Stimulated activated CD8-positive, alpha-beta memory T cell treated with anti-CD3 and anti-CD28 coated beads, Interleukin-15, amount 100 ng/mL, for 24 hours (primary cell): ENCODE measurements at places on chromosomes 2 and 18.

- no peak for DNase-seq
These were observed 91.8 kb upstream of the ACVR1C start for GRCh38 chr2:157720504-157720903.

GRCh38 chr18:34543356-34543755 is 166.7 kb upstream of the DTNA start:
- no peak for DNase-seq

GRCh38 chr2:156457523-156458517 is 21.6 kb downstream of the GPD2 start:
- DNase-seq = no peak

GRCh38 chr2:42442774-42443173 is 51.0 kb downstream of the KCNG3 start:
- no peak for DNase-seq

DNA sequence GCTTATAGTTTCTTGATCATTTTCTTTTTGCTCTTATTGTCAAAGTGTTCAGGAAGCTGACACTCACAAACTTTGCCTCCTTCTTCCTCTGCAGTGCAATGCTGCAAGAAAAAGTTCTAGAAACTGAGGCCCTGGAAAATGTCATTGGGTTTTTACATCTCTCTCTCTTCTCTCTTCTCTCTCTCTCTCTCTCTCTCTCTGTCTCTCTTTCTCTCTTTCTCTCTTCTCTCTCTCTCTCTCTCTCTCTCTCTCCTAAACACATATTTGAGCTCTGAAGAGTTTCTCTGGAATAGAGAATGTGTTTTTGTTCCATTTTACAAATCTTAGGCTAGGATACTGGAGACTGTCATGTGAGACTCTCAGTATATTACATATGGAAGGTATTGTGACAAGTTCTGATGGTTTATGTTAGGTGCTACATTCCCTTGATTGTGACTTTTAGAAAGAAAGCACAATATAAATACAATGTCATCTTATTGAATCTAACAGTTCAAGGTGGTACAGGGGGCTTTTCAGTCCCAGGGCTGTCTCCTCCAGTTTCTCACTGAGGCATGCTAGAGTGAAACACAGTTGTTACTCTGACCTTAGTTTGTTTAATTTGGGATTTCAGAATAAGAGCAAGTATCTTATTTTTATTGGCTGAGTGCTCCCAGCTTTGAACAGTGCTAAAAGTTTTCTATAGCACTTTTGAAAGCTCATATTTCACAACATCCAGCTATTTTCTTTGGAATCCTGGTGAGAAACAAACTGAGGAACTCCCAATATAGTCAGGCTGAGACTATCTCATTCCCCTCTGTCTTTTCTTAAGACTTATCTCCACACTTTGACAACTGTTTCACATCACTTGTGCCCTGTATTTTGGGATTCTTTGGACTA is 41.4 kb upstream of the EHBP1 start:
- no peak for DNase-seq

DNA sequence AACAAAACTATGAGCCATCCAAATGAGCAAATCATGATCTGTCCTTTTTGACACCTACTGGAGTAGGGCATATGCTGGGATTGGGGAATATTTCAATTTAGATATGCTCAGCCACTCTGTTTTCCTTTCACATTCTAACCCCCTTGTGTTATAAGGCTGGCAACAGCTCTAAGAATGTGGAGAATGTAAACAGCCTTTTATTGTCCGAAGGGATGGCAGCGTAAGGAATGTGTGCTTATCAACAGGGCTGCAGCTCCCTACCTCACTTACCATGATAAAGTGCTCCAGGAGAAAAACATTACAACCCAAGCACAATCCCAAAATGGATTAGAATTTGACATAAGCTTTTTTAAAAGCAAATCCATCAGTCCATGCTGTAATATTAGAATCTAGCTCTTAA is 2.2 kb downstream of the NXPH2 start:
- DNase-seq = no peak

- DNase-seq = no peak
These were observed 46.8 kb upstream of the WIPF1 start for GRCh38 chr2:174644406-174644805.

GRCh38 chr2:17798338-17798737 is 17.9 kb upstream of the MSGN1 start:
- no peak for DNase-seq

DNA sequence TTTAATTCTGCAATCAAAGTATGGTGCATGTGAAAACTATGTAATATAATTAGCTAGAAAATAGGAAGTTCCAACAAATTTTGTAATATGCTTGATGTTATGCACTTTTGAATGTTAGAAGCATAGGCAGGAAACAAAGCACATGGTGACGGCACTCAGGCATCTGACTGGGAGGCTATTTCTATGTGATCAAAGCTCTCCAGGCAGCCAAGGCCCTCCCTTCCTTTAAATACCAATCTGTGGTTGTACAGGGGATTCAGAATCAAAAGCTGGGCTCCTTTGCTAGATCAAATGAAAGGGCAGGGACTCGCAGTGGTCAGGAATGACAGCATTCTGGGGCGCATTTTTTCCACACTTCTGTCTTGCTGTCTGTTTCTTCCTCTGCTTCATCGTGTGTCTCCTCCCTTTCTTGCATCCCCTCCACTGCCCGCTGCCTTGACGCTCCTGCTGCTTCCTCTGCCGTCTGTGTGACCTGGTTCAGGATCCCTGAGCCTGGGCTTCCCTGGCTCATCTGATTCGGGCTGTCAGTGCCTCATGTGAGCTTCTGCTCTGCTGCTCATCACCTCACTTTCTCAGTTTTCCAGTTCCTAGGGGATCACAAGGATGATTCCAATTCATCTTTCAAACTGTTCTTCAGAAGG is 30.9 kb downstream of the TMEM182 start:
- DNase-seq = no peak

- no peak for DNase-seq
These were observed 23.6 kb downstream of the ANKRD44 start for GRCh38 chr2:197286805-197287595.

DNA sequence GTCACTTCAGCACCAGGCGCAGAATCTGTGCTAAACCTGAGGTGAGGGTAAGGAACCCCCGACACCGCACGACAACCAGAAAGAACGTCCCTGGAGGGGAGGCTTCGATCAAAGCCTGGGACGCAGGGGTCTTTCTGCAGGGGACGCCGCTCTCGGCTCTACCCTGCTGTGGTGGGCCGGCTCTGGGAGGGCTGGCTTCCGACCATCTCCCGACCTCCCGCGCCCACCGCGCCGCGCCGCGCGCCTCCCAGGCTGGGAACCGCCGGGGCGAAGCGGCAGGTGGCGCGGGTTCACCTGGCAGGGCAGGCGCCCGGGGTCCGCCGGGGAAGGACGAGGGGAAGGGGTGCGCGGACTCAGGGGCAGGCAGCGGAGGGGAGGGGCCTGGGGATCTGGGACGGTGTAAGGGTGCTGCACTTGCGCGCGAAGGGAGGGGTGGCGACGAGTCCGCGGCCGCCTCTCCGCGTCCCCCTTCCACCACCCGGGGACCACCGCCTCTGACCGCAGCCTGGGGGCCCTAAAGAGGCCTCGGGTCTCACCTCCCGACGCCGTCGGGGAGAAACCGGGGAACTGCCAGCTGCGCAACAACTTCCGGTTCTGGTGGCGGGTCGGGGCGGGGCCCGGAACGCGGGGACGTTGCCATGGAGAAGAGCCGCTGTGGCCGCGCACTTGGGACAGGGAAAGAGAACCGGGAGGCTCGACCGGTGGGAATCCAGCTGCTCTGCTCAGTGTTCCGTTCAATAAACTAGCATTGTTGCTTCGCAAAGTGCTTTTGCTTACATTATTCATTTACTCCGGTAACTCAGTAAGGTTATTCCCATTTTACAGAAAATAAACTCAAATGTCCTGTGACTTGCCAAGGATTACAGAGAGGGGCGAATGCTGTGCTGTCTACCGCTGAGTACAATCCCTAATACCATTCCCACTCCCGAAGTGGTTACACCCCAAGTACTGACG is at the start of gene ZNF396:
TSS of gene ZNF396 (minus strand) at position 596 of the 954 bp plus-strand sequence. CDS start 3,045 bp downstream, outside the sequence.
- DNase-seq = peak; percentile 36

DNA sequence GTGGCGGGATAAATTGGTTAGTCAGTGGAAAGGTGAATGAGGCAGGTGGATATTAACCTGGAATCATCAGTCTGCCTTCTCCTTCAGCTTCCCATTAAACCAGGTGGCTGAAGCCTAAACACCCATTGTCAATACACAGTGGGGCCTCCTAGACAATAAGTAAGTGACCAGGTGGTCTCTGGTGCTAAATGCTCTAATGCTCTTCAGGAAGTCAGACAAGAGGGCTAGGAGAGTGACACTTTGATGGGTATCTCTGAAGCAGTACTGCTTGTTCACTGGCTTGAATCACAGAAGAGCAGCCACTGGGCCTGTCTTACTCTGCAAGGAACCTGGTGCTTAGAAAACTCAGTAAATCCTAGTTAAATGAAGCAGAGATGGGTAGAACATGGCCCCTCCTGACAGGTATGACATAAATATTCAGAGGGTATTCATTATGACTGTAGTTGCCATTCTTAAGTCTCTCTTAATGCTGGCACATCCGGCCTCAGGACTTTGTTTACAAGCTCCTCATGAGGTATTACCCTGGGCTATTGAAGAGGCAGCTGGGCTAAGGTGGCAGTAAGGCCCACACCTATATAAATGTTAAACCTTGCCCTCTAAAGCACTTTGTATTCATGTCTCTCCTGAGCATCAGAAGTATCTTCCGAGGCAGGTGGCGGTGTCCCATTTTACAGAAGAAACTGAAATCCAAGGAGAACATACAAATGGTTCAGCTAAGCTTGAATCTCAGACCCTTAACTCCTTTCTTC is 104.9 kb downstream of the NCK2 start:
- DNase-seq = no peak

GRCh38 chr2:150045601-150046000 is 441.9 kb downstream of the RND3 start:
- no peak for DNase-seq

DNA sequence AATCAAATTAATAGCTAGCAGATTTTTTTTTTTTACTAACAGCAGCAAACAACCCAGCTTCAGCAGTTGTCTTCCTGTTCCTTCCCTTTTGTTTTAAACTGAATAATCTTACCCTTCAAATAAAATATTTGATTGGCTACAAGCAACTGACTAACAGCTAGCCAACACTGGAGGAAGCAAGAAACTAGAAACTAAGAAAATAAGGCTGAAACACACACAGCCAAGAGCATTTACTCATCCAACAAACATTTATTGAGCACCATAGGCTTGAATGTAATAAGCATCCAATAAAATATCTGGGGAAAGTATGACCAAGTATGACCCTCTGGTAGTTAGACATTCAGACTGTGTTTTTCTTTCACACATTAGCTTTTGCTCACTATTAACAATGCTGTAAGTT is 189.2 kb downstream of the CD226 start:
- no peak for DNase-seq

DNA sequence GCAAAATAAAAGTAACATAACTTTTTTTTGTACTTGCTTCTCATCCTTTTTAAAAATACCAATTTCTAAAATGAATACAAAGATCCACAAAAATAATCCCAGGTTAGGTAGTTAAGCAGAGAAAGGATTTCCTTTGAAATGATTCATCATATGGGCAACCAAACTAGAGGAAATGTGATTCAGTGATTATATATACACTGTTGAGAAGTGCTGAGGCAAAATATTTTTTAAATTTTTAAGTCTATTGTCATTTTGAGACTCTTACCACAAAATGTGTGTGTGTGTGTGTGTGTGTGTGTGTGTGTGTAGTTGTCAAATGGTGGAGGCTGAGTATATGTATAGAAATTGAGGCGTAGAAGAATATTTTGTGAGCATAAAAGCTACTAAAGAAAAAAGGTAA is 1075.3 kb downstream of the LRP1B start:
- no peak for DNase-seq

DNA sequence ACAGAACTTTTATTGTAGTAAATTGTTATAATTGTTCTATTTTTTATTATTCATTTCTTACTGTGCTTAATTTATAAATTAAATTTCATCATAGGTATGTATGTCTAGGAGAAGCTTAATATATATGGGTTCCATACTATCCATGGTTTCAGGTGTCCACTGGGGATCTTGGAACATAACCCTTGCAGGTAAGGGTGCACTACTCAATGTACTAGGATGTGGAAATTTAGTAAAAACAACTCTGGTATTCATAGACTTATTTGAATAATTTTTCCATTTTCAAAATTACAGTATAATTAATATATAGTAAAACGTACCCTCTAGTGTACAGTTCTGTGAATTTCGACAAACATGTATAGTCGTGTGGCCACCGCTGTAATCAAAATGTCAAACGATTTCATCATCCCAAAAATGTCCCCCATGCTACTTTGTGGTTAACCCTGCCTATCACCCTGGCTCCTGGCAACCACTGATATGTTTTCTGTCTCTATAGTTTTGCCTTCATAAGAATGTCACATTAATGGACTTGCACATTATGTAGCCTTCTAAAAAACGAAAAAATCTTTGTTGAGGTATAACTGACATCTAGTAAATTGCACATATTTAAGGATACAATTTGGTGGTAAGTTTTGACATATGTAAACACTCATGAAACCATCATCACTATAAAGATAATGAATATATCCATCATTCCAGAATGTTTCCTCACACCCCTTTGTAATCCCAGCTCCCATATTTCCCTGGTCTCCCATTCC is 45.7 kb downstream of the ARL5A start:
- DNase-seq = no peak

GRCh38 chr18:42052122-42052708 is 97.2 kb downstream of the PIK3C3 start:
- no peak for DNase-seq
